ENCODE measurements at places on chromosomes 5 and 9. TPM values are rescaled to one million over a fixed set of nuclear protein-coding genes. Genes with fewer than 3 reads are reported as not detected.

DNA sequence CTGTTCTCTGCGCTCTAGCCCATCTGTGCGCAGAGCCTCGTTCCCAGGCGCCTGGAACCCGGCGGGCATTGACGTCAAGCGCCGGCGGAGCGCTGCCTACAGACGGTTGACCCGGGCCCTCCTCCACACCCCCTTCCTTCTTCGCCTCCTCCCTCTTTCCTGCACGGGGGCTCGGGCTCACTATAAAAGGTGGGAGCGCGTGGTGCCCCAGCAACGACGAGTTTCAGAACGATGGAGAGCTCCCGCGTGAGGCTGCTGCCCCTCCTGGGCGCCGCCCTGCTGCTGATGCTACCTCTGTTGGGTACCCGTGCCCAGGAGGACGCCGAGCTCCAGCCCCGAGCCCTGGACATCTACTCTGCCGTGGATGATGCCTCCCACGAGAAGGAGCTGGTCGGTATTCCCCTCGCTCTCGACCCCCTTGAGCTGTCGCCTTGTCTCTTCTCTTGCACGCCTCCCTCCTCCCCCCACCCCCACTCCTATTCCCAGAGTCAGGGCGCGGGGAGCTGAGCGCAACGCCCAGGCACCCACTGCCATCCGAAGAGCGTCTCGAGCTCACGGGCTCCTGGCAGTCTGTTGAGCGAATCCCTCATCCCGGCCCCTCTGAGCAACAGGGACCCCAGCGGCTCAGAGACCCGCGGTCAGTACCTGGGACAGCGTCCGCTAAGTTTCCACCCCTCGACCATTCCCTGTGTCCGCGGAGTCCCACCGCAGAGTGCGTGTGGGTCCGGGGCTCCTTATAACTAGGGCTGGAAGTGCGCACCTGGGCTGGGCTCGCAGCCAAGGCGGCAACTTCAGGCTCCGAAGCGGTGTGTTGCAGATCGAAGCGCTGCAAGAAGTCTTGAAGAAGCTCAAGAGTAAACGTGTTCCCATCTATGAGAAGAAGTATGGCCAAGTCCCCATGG lies at the start of gene CARTPT:
TSS of gene CARTPT (plus strand) at position 213 of the 902 bp plus-strand sequence. CDS start at position 232, 19 bp downstream.
- no peak within 1 kb of the TSS for H3K27ac ChIP-seq
- H3K36me3 ChIP-seq: no peaks in the 10 kb centered on the region
- H3K4me3 ChIP-seq: no peak within 1 kb of the TSS
- peaks cover 5% of the 10 kb centered on the region for H3K27me3 ChIP-seq

DNA sequence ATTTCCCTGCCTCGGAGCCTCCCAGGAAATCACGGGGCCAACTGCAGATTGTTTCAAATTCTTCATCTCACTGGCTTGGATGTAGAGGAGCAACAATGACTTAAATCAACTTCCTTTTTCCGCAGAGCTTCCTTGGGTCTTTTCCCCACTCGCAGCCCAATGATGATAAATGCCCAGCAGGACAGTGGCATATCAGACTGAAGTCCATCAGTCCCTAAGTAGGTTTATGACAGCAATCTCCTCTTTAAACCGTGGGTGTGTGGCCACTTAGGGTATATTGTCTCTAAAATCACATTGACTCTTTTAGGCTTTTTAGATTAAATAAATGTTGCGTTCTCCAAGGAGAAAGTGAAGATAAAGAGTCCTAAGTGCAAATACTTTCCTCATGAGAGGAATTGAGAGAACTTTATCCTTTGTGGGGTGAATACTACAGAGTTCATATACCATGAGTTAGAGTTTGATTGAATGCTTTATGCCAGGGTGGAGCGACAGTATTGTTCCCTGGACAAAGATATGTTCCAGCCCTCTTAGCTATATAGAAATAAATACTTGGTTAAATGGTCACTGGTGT lies 59.1 kb downstream of the IQGAP2 start:
- H3K27me3 ChIP-seq: no peaks in the 10 kb centered on the region
- H3K36me3 ChIP-seq: no peaks in the 10 kb centered on the region
- H3K27ac ChIP-seq: no peak overlapping the region

GRCh38 chr9:113131689-113132151 lies 19.1 kb upstream of the SLC31A2 start:
- DNase-seq: peak; percentile 72
- H3K4me3 ChIP-seq: no peak overlapping the region
- no peaks in the 10 kb centered on the region for H3K36me3 ChIP-seq
- no peaks in the 10 kb centered on the region for H3K27me3 ChIP-seq
- no peak overlapping the region for H3K27ac ChIP-seq
- H3K4me1 ChIP-seq: no peaks in the 10 kb centered on the region

DNA sequence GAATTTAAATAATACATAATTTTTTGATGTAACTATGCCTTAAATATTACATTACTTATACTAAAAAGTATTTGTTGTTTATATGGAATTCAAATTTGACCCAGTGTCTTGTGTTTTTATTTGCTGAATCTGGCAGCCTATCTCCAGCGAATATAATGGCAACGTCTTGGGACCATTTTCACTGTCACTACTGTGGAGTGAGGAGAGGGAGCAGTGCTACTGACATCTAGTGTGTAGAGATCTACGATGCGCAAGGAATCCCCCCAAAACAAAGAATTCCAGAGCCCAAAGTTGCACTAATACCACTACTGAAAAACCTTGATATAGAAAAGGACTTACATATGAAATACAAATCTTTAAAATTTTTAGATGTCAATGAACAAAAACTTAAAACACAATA lies 314.4 kb downstream of the DRD1 start:
- H3K4me3 ChIP-seq: no peak overlapping the region
- no peaks in the 10 kb centered on the region for H3K27me3 ChIP-seq
- H3K36me3 ChIP-seq: no peaks in the 10 kb centered on the region

GRCh38 chr5:147731431-147732290 lies 50.9 kb downstream of the JAKMIP2 start:
- no peaks in the 10 kb centered on the region for H3K36me3 ChIP-seq
- no peak for DNase-seq
- no peaks in the 10 kb centered on the region for H3K27me3 ChIP-seq
- H3K4me1 ChIP-seq: no peaks in the 10 kb centered on the region

The ARID3C gene
- not detected for total RNA-seq

DNA sequence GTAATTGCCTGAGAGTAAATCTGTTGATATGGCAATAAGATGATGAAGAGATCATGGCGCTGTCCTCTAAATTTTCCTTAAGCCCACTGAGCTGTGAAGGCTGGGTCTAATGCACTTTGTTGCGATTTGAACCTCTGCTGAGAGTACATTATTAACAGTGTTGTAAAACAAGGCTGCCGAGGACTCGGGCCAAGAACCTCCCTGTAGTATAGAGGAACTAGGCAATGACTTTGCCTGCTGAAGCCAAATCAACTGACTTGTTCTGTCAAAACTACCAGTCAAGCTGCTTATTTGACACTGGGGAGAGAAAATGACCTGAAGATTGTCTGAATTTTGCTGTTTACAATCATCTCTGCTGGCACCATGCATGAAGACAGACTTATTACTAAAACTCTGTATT lies 1154.7 kb downstream of the DTWD2 start:
- no peaks in the 10 kb centered on the region for H3K27me3 ChIP-seq
- DNase-seq: no peak
- H3K4me3 ChIP-seq: no peak overlapping the region
- H3K4me1 ChIP-seq: no peaks in the 10 kb centered on the region
- no peak overlapping the region for H3K27ac ChIP-seq

- no peaks in the 10 kb centered on the region for H3K4me1 ChIP-seq
- H3K27ac ChIP-seq: no peak overlapping the region
- no peak overlapping the region for H3K4me3 ChIP-seq
- H3K36me3 ChIP-seq: no peaks in the 10 kb centered on the region
- DNase-seq: no peak
Measured at GRCh38 chr5:88419931-88420330, 151.3 kb upstream of the TMEM161B start.

DNA sequence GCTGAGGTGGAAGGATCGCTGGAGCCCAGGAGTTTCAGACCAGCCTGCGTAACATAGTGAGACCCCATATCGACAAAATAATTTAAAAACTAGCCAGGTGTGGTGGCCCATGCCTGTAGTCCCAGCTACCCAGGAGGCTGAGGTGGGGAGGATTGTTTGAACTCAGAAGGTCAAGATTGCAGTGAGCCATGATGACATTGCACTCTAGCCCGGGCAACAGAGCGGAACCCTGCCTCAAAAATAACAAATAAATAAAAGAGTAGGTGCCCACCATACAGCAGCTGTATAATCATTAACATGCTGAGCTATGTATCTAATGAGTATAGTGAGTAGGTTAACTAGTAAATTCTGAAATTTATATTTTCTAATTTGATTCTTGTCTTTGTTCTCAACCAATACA lies 11.0 kb upstream of the ATP6V0E1 start:
- no peak overlapping the region for H3K27ac ChIP-seq
- H3K27me3 ChIP-seq: no peaks in the 10 kb centered on the region
- H3K4me1 ChIP-seq: no peaks in the 10 kb centered on the region
- peaks cover 8% of the 10 kb centered on the region for H3K36me3 ChIP-seq
- DNase-seq: no peak

- no peak overlapping the region for H3K4me3 ChIP-seq
- H3K27me3 ChIP-seq: no peaks in the 10 kb centered on the region
- no peak for DNase-seq
- H3K36me3 ChIP-seq: no peaks in the 10 kb centered on the region
Measured at GRCh38 chr5:155080721-155081120, 67.2 kb downstream of the KIF4B start.

DNA sequence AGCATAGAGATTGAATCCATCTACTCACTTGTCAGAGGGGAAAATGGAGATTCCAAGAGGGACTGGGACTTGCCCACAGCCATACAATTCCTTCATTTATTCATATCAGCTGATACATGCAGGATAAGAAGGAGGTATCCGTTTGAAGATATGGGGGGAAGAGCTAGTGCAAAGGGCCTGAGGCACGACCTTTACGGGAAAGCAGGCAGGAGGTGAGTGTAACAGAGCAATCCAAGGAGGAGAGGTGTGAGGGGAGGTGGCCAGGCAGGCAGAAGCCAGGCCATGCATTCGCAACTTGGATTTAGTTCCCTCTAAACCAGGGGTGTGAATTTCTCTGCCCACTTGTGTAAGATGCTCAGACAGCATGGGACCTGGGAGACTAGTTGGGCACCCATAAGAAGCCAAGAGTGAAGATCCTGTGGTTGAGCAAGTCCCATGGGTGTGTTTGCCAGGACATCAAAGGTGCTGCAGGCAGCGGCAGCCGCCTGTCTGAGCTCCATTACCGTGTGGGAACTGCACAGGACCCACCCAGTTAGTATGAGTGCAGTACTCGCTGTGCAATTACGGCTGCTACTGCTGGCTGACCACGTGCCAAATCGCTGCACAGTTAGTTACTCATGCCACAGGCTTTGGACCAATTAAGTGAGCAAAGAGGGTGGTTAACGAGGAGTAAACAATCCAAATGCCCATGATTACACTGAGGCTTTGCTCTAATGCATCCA lies 31.4 kb upstream of the FAT2 start:
- no peaks in the 10 kb centered on the region for H3K36me3 ChIP-seq
- no peak overlapping the region for H3K4me3 ChIP-seq
- DNase-seq: no peak
- no peaks in the 10 kb centered on the region for H3K27me3 ChIP-seq

DNA sequence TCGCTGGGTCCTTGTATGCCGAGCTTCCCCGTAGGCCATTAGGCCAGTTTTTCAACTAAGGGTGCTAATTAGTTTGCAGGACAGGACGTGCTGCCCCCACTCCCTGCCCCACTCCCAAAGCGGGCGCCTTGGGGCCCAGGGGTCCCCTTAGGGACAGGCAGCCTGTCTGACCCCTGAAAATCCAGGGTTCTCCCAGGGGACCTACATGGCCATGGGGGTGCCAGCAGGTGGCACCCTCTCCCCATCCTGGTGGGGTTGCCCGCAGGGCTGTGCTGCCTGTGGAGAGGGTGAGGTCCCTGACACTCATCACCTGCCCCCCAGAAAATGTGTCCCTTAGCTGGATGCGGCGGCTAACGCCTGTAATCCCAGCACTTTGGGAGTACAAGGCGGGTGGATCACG lies 8.5 kb upstream of the CCDC187 start:
- H3K4me3 ChIP-seq: no peak overlapping the region
- no peaks in the 10 kb centered on the region for H3K27me3 ChIP-seq
- DNase-seq: peak; percentile 83
- H3K27ac ChIP-seq: no peak overlapping the region
- H3K4me1 ChIP-seq: no peaks in the 10 kb centered on the region

The RGP1 gene
- total RNA-seq: 19.6 TPM

DNA sequence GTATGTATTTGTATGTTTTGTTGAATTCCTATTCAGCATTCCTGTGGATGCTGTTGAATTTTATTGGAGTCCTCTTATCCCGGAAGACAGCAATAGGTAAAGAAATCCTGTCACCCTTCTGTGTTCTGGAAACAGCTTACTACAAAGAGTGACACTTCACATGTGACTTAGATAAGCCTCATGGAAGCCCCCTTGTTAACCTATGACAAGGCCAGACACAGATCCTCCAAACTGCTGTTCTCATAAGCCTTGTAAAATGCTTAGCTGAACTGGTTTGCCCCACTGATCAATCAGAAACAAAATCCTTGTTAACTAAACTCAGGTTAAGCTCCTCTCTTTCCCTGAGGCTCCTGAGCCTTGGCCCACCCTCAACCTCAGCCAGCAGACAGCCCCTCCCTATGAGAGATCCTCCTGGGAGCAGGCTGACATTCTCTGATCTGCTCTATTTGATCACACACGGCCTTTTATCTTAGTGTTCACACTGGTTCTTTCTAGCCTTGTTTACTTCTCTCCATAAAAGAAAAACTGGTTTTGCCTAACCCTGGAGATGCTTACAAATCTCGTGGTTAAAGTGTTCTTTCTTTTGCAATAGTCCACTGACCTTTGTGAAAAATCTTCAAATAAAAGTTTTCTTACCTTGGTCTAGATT lies 29.4 kb upstream of the ATP6V1G1 start:
- no peak overlapping the region for H3K27ac ChIP-seq
- no peaks in the 10 kb centered on the region for H3K4me1 ChIP-seq
- H3K36me3 ChIP-seq: no peaks in the 10 kb centered on the region
- H3K4me3 ChIP-seq: no peak overlapping the region
- peak; percentile 33 for DNase-seq

- no peaks in the 10 kb centered on the region for H3K36me3 ChIP-seq
- peaks cover 37% of the 10 kb centered on the region for H3K4me1 ChIP-seq
- peaks cover 61% of the 10 kb centered on the region for H3K27me3 ChIP-seq
- peak; percentile 70 for DNase-seq
- H3K4me3 ChIP-seq: peak overlapping the region; percentile 33
Measured at GRCh38 chr5:73447530-73448462, 781 bp downstream of the FOXD1 start.

DNA sequence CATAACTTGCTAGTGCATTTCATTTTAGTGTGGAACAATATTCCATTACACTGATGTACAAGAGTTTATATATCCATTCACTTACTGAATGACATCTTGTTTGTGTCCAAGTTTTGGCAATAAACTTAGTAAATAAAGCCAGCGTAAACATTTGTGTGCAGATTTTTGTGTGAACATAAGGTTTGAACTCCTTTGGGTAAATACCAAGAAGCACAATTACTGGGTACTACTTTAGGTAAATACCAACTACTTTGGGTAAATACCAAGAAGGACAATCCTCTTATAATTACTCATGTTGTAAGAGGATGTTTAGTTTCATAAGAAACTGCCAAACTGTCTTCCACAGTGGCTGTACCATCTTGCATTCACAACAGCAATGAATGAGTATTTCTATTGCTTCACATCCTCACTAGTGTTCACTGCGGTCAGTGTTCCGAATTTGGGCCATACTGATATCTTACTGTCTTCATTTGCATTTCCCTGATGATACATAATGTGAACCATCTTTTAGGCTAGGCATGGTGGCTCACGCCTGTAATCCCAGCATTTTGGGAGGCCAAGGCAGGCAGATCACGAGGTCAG lies 2.3 kb upstream of the SYK start:
- peaks cover 10% of the 10 kb centered on the region for H3K4me1 ChIP-seq
- H3K36me3 ChIP-seq: no peaks in the 10 kb centered on the region
- peak overlapping the region; percentile 34 for H3K27ac ChIP-seq
